Stimulated activated CD8-positive, alpha-beta memory T cell treated with anti-CD3 and anti-CD28 coated beads, Interleukin-7, amount 100 ng/mL, for 48 hours (primary cell): ENCODE measurements at places on chromosomes 4 and X.
A peak's percentile ranks its signal among the peaks of the same experiment; 100 is the strongest.

- no peak for DNase-seq
Observed at GRCh38 chr4:83012200-83012686, 1.6 kb upstream of the LIN54 start.

- DNase-seq, result no peak
Observed at GRCh38 chr4:95362906-95363558, 185.7 kb downstream of the UNC5C start.

GRCh38 chr4:3403348-3403906, 38.3 kb upstream of the HGFAC start:
- DNase-seq, result no peak

- DNase-seq, result no peak
Observed at GRCh38 chr4:24769571-24769970, 25.8 kb upstream of the SOD3 start.

GRCh38 chr4:104128850-104129213, 365.9 kb downstream of the CXXC4 start:
- DNase-seq, result no peak

- no peak for DNase-seq
Observed at GRCh38 chr4:2837904-2838496, 5.6 kb upstream of the ADD1 start.

GRCh38 chr4:172055046-172055445, 241.8 kb downstream of the GALNTL6 start:
- no peak for DNase-seq

DNA sequence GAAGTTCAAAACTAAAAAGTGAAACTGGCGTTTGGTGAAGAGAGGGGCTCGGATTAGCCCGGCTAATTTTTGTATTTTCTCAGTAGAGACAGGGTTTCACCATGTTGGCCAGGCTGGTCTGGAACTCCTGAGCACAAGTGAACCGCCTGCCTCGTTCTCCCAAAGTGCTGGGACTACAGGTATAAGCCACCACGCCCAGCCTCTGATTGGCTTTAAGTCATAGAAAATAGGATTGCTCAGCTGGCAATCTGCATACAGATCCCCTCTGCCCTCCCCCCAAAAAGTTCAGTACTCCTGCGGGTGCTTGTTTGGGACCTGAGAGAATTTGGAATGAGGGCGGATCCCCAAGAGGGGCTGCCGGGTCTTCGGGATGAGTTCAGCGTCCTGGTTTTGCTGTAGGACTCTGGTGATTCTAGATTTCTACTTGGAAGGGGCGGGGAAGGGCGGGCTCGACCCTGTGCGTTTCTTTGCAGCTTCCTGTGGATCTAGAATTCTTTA, 537 bp upstream of the PRKX start:
- DNase-seq, result no peak

- no peak for DNase-seq
Observed at GRCh38 chr4:182207830-182208396, 35.3 kb upstream of the TENM3 start.

- no peak for DNase-seq
Observed at GRCh38 chr4:118954246-118954645, 65.6 kb downstream of the SYNPO2 start.

GRCh38 chr4:82842593-82842992, 44.0 kb upstream of the SCD5 start:
- no peak for DNase-seq

DNA sequence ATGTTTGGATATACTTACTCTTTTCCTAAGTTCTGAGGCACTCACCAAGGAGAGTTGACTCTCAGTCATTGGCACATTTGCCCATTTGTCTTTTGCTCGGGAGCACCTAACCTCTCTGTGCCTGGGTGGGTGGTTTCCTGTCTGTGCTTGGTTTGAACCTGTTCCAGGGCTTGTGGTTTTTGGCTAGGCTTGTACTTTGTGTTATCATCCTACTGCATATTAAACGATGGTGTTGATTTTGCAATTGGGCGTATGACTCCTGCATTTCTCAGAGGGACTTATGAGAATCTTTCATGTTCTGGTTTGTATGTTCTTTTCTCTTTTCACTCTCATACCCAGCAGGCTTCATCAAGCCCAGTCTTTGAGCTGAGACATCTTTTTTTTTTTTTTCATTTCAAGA, 161.7 kb downstream of the BTC start:
- peak; percentile 22 for DNase-seq

- DNase-seq, result no peak
Observed at GRCh38 chr4:11160288-11160687, 268.4 kb downstream of the HS3ST1 start.

GRCh38 chr4:139401368-139401767, 52.6 kb upstream of the RAB33B start:
- DNase-seq, result no peak

GRCh38 chrX:134717698-134718097, 59.4 kb upstream of the PLAC1 start:
- DNase-seq, result no peak

DNA sequence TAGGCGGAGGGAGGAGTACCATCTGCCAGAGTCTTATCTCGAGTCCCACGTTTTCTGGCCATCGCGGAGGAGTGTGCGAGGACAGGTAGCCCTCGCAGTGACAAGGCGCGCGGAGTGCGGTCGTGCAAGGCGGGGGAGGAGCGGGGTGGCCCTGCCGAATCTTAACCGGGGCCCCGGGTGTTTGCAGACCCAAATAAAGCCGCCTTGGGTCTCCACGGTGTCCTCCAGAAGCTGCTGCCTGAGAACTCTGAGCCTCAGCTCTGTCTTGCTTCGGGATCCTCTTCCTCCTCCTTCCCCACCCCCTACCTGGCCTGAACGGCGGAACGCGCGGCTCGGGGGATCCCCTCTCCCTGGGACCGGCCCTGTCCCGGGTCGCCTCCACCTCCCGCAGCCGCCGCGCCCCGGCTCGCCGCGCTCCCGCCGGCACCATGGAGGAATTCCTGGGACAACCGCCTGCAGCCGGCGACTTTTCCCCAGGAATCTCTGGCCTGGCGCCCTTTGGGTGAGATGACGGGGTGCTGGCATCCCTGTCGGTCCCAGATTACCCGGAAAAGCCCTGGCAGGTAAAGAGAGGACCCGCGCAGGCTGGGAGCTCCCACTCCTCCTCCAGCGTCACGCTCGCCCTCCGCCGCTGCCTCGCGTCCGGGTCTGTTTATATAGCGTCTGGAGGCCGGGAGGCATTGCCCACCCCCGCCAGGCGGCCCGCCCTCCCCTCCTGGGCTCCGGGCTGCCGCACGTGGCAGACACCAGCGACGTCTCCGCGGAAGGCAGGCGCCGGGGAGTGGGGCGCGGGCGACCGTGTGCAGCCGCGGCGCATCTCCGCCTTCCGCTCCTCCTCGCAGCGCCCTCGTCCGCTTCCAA, at the start of gene GALNTL6:
Gene GALNTL6 (plus strand): TSS at position 740 of the 861 bp plus-strand sequence.
- DNase-seq, result no peak

DNA sequence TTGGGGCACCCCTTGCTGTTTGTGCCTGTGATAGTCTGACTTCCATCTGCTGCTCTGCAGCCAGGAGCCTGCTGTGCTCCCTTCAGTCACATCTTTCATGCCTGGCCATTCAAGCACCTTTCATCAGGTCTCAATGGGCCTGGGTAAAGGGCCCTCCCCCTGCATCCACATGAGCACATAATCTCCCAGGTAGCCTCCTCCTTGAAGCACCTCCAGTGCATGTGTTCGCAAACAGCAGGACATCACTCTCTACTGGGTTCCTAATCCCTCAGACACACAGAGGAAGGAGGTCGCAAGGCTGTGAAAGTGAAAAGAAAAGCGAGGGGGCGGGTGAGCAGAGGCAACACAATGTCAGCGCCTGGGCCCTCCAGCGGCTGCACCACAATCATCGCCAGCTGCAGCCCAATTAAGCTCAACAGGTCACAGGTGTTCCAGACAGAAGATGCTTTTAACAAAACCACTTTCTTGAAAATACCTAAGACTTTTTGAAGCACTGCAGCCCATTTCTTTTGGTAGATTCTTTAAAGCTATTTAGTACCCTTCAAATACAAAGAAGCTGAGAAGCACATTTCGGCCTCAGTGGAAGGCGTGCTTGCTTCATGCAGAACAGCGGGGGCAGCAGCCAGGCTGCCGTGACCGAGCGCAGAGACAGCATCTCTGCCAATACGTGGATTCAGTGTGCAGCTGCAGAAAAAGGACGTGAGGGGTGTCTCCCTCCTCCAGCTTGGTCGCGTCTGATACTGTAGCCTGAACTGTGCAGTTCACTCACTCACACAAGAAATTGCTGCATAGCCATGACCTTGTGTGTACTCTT, 92.2 kb upstream of the SPRY1 start:
- no peak for DNase-seq

DNA sequence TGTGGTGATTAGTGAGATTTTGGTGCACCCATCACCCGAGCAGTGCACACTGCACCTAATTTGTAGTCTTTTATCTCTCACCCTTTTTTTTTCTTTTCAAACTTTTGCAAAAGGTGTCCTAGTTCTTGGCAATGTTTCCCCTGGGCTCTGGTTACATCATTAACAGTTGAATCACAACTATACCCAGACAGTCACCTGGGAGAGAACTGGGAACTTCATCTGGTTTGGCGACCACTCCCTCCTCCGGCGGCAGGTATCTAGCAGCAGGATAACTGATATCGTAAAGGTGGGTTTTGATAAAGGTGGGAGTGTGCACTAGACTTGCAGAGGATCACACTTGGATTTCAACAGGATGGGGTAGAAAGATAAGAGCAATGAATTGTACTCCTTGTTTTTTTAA, 140.5 kb downstream of the CHIC2 start:
- no peak for DNase-seq

DNA sequence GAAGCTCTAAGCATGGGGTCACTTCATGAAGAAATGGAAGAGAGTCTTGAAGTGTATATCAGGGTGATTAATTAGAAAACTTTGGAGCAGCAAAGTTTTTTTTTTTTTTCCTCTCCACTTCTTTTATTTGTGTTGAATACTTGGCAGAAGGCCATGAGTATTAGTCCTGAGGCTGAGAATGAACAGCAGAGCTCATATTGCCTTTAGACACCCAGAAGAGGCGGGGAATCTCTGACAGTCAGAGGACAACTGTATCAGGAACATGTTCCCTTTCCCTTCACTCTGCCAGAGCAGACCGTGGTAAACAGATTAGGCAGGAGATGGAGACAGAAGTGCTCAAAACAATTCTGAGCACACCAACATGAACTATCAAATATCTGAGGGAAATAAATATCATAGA, 300.9 kb downstream of the FAM47A start:
- DNase-seq, result no peak

GRCh38 chrX:72122621-72123337, 8.9 kb downstream of the RTL5 start:
- DNase-seq, result no peak
